ENCODE measurements at places on chromosomes 6 and 20.
A peak's percentile ranks its signal among the peaks of the same experiment; 100 is the strongest.

DNA sequence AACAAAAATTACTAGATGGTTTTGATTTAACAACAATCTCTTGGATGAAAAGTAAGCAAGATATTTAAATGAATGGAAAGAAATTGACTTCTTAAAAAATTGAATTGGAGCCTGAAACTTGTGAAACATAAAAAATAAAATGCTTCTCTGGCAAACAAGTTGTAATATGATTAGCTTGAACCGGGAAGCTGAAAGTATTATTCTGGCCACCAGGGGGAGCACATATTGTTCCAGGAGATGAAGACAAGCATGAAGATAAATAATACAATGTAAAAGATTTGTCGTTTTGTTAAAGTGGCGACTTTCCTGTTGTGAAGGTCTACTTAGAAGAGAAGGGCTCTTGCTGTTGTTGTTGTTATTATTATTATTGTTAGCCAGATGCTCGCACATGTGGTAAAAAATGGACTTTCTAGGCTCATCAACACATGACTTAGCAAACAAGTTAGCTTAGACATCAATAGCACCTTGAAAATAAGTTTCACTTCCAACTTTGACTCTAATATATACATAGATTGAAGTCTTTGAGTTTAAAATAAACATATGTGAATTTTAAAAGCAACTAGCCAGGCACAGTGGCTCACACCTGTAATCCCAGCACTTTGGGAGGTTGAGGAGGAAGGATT is 14.2 kb downstream of the PAX1 start:
- H3K36me3 ChIP-seq = no peaks in the 10 kb centered on the region
- DNase-seq = peak; percentile 5
- H3K27ac ChIP-seq = no peak overlapping the region

DNA sequence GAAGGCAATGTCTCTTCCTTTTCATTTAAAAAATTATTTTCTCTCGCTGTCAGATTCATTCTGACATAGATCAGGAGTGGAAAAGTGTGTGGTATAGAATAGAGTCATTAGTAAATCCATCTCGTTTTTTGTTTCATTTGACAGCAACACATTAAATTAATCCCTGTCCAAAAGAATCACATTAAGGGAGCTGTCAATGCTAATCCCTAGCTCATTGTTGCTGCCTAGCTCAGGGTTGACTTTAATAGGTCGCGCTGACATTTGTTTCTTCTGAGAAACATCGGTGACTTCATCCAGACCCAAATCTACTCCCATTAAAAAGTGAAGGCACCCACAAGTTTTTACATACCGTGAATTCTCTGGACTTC is 25.4 kb upstream of the MAP3K7 start:
- no peak for DNase-seq
- no peak overlapping the region for H3K4me3 ChIP-seq
- no peaks in the 10 kb centered on the region for H3K36me3 ChIP-seq
- no peak overlapping the region for H3K27ac ChIP-seq
- peaks cover 2% of the 10 kb centered on the region for H3K27me3 ChIP-seq

DNA sequence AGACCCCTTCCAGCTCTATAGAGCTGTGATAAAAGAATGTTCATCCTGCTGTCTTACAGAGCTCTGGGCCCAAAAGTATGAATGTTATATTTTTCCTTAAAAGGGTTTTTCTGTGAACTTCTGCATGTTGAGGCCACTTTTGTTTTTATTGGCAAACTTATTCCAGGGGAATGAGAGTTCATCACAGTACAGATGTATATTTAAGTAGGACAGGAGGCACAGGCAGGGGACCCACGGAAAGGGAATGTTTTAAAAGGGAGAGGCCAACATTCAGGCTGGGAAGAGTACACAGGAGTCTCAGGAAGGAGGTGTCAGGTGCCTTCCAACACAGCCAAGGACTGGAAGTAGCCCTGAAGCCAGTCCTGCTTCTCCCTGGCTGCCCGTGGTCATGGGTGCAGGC is 148.4 kb downstream of the EYA2 start:
- H3K27ac ChIP-seq = no peak overlapping the region
- H3K4me1 ChIP-seq = no peaks in the 10 kb centered on the region
- H3K36me3 ChIP-seq = no peaks in the 10 kb centered on the region
- no peak overlapping the region for H3K4me3 ChIP-seq
- DNase-seq = no peak

DNA sequence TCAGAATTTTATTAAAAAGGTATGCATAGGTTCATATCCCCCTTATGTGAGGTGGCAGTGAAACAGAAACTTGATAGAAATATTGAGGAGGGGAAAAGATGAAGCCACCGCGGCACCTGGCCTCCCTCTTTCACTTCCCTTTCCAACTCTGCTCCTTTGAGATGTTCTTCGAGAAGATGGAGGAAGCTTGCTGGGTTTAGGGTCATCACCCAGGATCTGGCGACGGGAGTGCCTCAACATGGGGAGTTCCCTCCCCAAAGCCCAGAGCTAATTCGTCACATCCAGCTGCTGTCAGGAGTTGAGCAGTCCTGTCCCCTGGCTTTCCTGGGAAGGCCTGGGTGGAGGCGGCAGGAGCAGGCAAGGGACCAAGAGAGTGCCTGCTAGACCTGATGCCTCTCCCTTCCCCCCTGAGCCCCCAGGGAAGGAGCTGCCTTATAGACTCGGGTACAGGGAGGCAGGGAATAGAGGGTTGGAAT is 29.1 kb downstream of the RREB1 start:
- H3K4me3 ChIP-seq = no peak overlapping the region
- DNase-seq = no peak

- no peaks in the 10 kb centered on the region for H3K36me3 ChIP-seq
- H3K27ac ChIP-seq = no peak overlapping the region
- H3K4me1 ChIP-seq = no peaks in the 10 kb centered on the region
- H3K4me3 ChIP-seq = no peak overlapping the region
- H3K27me3 ChIP-seq = peaks cover 3% of the 10 kb centered on the region
Observed at GRCh38 chr6:1100269-1100668, 211.6 kb upstream of the FOXQ1 start.

- no peak overlapping the region for H3K4me3 ChIP-seq
- peak; percentile 9 for DNase-seq
- H3K27ac ChIP-seq = no peak overlapping the region
- peaks cover 4% of the 10 kb centered on the region for H3K4me1 ChIP-seq
- no peaks in the 10 kb centered on the region for H3K36me3 ChIP-seq
Observed at GRCh38 chr6:131182991-131183425, 47.7 kb downstream of the AKAP7 start.

DNA sequence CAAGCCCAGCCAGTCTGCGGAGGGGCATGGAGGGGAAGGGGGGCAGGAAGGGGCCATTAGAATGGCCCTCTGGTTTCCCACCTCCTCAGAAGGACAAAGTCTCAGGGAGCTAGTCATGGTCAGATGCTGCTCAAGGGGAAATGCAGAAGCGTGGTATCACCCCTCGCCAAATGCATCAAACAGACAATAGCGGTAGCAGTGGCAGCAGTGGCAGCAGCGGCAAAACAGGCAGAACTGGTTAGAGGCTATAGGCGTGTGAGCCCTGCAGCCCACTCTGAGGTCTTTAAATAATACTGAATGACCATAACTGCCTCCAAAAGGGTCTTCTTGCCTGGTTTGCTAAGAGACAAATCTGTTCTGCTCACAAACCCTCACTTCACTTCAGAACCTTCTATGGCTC is 186.7 kb downstream of the TFAP2C start:
- no peaks in the 10 kb centered on the region for H3K4me1 ChIP-seq
- H3K4me3 ChIP-seq = no peak overlapping the region
- no peaks in the 10 kb centered on the region for H3K36me3 ChIP-seq
- DNase-seq = no peak

- no peak for DNase-seq
- no peaks in the 10 kb centered on the region for H3K4me1 ChIP-seq
- no peak overlapping the region for H3K27ac ChIP-seq
Observed at GRCh38 chr6:144549837-144550747, 265.0 kb downstream of the UTRN start.

DNA sequence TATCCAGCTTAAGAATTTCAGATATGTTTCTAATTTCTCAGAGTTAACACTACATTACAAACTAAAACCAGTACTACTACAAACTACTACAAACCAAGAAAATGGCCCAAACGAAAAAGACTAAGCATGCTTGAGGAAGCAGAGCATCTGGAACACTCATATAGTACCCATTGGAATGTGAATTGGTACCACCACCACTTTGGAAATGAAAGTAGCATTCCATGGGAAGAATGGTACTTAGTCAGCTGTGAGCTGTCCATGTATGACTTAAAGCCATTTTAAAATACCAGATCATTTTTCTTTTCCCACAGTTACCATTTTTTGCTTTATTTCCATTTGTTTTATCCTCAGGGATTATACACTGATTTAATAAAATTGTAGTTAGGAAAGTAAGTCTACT is 30.5 kb downstream of the FBXO9 start:
- no peak overlapping the region for H3K27ac ChIP-seq
- H3K36me3 ChIP-seq = peaks cover 85% of the 10 kb centered on the region
- no peaks in the 10 kb centered on the region for H3K4me1 ChIP-seq
- no peak overlapping the region for H3K4me3 ChIP-seq

DNA sequence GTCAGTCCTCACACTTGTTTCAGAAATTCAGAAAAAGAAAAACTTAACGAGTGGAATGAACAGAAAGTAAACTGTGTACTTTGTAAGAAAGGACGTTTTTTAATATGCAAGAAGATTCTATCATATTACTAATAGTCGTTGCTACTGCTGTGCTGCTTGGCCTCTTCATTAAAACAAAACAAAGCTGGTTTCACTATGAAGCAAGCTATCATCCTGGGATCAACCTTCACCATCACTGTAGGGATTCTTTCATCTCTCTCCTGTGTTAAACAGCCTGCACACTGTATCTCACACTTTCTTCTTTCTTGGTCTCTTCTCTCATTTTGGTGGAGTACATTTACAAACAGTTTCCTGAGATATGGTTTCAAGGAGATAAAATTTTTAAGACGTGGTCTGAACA is 284.2 kb downstream of the BTBD9 start:
- no peak overlapping the region for H3K4me3 ChIP-seq
- H3K27ac ChIP-seq = no peak overlapping the region
- no peak for DNase-seq
- no peaks in the 10 kb centered on the region for H3K27me3 ChIP-seq
- no peaks in the 10 kb centered on the region for H3K4me1 ChIP-seq
- H3K36me3 ChIP-seq = no peaks in the 10 kb centered on the region

- H3K36me3 ChIP-seq = peaks cover 4% of the 10 kb centered on the region
- no peaks in the 10 kb centered on the region for H3K4me1 ChIP-seq
- no peak overlapping the region for H3K4me3 ChIP-seq
- no peak for DNase-seq
- no peak overlapping the region for H3K27ac ChIP-seq
- H3K27me3 ChIP-seq = no peaks in the 10 kb centered on the region
Observed at GRCh38 chr20:34639755-34640222, 37.1 kb downstream of the PIGU start.

GRCh38 chr6:131129689-131130553 is 5.3 kb upstream of the AKAP7 start:
- H3K27me3 ChIP-seq = no peaks in the 10 kb centered on the region
- no peak for DNase-seq

DNA sequence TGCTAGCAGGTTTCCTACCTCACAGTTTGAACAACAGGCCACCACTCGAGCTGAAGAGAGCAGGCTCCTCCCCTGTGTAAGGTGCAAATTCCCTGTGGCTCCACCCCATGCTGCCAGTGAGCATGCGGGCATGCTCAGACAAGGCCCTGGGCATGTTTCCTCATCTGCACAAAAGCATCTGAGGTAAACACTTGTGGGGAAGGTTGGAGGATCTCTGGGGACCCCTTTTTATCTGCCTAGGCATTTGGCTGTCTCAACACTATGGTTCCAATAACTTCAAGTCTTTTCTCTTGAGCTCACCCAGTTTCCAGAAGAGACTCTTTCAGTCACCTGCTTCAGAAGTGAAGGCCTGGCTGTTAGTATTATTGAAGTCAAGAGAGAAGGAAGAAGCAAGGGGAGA is 9.4 kb downstream of the C6orf58 start:
- no peak overlapping the region for H3K27ac ChIP-seq
- H3K4me1 ChIP-seq = no peaks in the 10 kb centered on the region

- no peak overlapping the region for H3K27ac ChIP-seq
- no peaks in the 10 kb centered on the region for H3K4me1 ChIP-seq
- H3K36me3 ChIP-seq = no peaks in the 10 kb centered on the region
- H3K4me3 ChIP-seq = no peak overlapping the region
- no peak for DNase-seq
Observed at GRCh38 chr20:61630391-61630650, 378.3 kb downstream of the CDH4 start.

- DNase-seq = no peak
- no peaks in the 10 kb centered on the region for H3K4me1 ChIP-seq
- H3K27me3 ChIP-seq = no peaks in the 10 kb centered on the region
- H3K36me3 ChIP-seq = no peaks in the 10 kb centered on the region
Observed at GRCh38 chr20:7959484-7959883, 19.2 kb upstream of the HAO1 start.

DNA sequence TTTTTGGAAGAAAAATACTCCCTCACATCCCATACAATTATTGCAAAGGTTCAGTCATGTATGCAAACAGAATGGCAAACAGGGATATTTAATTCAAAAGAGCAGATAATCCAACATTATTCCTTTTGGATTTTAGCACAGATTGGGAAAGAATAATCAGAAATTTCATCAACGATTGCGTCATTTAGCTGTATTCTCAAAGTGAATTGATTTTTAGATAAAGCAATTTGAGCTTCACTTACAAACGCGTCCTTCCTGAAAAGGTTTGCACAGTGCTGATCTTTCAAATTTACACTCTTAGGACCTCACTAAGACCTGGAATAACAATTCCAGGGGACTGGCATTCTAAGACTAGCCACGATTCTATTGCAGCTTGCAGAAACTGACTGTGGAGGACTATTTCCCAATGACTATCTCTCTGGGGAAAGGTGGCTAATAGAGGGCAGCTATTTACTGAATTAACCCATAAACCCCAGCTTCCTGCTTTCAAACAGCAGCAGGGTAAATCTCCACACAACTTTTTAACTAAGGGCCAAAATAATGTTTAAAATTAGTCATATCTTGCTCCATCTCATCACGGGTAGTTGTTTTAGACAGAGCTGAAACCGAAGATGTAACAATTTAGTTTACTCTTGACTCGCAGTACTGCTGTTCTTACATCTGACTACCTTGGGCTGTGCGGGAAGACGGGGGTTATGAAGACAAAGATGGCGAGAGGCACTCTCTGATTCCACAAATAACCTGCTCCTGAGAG is 131.2 kb upstream of the FAM184A start:
- H3K36me3 ChIP-seq = no peaks in the 10 kb centered on the region
- H3K4me3 ChIP-seq = no peak overlapping the region

DNA sequence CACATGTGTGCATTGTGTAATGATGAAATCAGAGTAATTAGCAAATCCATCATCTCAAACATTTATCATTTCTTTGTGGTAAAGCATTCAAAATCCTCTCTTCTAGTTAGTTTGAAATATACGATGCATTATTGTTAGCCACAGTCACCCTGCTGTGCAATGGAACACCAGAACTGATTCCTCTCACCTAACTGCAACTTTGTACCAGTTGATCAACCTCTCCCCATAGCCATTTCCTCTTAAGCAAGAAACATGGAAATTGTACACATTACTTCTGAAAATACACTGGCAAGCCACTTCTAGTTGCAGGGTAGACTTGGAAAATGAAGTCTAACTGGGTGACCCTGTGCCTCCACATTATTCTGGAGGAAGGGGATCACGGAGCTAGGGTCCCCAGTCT is 58.1 kb upstream of the ESR1 start:
- H3K4me3 ChIP-seq = no peak overlapping the region
- H3K4me1 ChIP-seq = no peaks in the 10 kb centered on the region
- H3K36me3 ChIP-seq = no peaks in the 10 kb centered on the region
- no peak for DNase-seq

Measured in T-cell (primary cell).